ENCODE measurements at places on chromosomes 12 and 14.

DNA sequence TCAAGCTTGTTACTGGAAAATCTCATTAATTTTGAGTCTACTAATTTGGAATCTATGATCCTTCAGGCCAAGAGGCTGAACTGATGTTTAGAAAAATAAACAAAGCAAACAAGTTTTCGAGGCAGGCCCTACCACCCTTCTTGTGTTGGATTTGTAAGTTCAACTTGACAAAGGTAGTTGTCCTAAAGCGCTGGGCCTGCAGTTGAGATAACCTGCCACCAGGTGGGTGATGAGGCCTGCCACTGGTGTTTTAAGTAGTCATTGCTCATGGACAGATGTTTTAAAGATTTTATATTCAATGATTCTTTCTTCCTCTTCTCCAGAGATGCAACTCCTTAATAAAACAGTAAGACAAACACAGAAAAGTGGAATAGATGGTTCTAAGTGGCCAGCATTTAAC is 19.4 kb downstream of the ACVRL1 start:
- no peak for DNase-seq

GRCh38 chr12:25713264-25713663 is 160.2 kb upstream of the LMNTD1 start:
- DNase-seq: no peak

DNA sequence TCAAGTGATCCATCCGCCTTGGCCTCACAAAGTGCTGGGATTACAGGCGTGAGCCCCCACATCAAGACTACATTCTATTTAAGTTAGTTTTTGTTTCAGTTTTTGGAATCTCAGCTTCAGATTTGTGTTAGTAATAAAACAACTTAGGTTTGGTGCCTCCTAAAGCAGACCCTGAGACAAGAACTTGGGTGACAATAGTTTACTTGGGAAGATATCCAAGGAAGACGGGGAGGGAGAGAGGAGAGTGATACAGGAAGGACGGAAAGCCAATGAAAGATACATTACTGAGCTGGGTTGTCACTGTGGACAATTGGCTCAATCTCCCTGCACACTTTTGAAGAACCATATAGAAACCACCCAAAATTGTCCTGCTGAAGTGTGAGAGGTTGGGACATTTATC is 22.6 kb upstream of the PTGR2 start:
- DNase-seq: no peak

DNA sequence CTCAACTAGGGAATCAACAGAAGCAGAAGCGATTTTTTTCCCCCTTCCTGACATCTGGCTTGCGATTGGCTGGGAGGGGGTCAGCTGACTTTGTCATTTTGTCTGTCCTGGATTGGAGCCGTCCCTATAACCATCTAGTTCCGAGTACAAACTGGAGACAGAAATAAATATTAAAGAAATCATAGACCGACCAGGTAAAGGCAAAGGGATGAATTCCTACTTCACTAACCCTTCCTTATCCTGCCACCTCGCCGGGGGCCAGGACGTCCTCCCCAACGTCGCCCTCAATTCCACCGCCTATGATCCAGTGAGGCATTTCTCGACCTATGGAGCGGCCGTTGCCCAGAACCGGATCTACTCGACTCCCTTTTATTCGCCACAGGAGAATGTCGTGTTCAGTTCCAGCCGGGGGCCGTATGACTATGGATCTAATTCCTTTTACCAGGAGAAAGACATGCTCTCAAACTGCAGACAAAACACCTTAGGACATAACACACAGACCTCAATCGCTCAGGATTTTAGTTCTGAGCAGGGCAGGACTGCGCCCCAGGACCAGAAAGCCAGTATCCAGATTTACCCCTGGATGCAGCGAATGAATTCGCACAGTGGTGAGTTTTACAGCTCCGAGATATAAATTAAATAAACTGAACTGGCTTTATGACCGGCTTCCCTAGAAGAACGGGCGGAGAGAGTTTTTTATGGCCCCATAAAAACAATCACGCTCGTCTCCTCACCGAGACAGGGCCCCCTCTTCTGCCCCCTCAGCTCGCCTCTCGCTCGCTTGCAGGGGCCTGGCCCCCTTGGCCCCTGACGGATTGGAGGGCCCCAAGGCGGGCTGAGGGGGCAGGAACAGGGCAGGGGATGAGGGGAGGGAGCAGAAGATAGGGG is at the start of gene HOXC6:
HOXC6 (plus strand) TSS at position 127 of the 888 bp plus-strand sequence; CDS start at position 209, 82 bp downstream.
- DNase-seq: peak; percentile 12

DNA sequence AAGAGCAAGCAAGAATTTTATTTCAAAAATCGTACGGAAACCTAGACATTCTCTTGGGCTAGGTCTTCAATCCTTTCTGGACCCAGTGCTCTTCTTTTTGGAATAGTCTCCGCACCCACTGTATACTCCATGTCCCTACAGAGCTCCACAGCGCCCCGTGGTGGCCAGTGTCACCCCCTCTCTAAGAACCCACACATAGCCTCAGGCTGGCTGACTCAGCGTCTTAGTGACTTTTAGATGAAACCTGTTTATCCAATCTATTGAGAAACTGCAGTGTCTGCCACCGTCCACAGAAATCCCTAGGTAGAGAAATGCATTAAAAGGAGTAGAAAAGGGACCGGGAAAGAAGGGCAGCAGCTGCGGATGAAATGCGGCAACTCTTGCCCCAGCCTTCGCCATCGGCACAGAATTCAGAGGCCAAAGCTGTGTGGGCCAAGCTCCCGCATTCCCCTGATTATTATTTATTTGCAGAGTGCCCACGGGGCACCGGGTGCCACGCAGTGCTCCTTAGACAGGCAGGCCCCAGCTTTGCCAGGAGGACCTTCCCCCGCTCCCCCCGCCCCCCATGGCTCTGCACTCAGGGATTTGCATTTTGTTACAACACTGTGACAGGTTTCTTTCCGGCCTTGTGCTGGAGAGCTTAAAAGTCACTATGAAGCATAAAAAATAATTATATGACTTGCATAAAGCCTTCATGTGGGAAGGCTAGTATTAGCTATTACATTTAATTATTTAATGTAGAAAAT is 170.1 kb upstream of the FKBP4 start:
- DNase-seq: no peak

DNA sequence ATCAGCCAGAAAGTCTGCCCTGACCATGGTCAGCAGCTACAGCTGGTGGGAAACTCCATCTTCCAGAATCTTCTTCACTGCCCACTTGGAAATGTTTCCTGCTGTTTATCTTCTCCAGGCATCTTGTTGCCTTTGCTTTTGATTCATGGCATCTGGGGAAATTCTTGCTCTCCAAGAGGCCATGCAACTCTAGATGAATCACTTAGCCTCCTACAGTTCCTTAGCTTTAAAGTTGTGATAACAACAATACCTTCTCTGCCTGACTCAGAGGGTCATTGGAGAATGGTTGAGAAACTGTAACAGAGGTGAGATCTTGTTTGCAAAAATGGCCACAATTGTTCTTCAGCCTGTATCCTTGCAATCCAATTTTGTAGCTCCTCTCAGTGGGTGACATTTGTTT is 121.0 kb upstream of the VRK1 start:
- DNase-seq: no peak

- DNase-seq: no peak
These were observed 54.9 kb downstream of the DIO3 start for GRCh38 chr14:101616202-101616601.

DNA sequence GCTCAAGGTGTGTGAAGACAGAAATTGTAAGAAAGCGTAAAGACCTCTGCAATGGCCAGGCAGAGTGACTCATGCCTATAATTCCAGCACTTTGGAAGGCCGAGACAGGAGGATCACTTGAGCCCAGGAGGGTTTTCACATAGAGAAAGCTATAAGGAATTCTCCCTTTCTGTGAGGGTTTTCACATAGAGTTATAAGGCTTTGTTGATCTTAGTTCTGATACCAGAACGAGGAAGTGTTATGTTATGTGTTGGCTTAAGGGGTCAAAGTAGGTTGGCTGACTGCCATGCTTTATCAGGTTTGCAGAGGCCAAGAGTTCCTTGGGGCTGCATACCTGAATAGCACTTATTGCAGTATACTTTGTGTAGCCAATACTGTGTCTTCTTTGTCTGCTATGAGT is 139.1 kb downstream of the ERC1 start:
- DNase-seq: no peak

GRCh38 chr12:122868471-122869177 is 27.3 kb downstream of the VPS37B start:
- DNase-seq: no peak

- DNase-seq: no peak
These were observed 224.5 kb downstream of the VRK1 start for GRCh38 chr14:97021571-97022168.

DNA sequence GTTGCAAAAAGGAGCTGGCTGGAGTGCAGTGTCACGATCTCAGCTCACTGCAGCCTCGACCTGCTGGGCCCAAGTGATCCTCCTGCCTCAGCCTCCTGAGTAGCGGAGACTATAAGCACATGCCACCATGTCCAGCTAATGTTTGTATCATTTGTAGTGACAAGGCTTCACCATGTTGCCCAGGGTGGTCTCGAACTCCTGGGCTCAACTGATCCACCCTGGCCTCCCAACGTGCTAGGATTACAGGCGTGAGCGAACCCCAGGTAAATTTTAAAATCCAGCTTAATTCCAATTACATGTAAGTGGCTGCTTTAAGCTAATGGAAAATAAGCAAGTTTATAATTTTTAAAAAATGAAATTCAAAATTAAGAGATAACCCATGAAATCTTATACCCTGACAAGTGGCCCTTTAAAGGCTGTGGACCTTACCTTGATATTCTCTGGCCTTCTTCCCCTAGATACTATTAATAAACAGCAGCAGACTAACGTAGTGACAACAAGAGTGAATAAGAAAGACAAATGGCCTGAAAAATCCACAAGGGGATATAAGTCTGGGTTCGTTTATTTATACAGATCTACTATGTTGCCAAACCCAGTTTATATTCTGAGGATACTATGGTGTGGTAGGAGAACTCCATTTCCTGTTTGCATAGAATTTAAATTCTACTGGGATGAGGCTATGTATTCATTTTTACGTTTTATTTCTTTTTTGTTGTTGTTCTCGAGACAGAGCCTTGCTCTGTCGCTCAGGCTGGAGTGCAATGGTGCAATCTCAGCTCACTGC is 25.6 kb upstream of the SLC2A3 start:
- no peak for DNase-seq

All from NCI-H2227 treated with DMSO at 0.1 percent for 48 hours (cell line).